ENCODE measurements at places on chromosomes 12 and 14. TPM values are rescaled to one million over a fixed set of nuclear protein-coding genes. Genes with fewer than 3 reads are reported as not detected.
A peak's percentile ranks its signal among the peaks of the same experiment; 100 is the strongest.

- no peak for DNase-seq
Measured at GRCh38 chr12:117641885-117642284, 280.5 kb upstream of the NOS1 start.

DNA sequence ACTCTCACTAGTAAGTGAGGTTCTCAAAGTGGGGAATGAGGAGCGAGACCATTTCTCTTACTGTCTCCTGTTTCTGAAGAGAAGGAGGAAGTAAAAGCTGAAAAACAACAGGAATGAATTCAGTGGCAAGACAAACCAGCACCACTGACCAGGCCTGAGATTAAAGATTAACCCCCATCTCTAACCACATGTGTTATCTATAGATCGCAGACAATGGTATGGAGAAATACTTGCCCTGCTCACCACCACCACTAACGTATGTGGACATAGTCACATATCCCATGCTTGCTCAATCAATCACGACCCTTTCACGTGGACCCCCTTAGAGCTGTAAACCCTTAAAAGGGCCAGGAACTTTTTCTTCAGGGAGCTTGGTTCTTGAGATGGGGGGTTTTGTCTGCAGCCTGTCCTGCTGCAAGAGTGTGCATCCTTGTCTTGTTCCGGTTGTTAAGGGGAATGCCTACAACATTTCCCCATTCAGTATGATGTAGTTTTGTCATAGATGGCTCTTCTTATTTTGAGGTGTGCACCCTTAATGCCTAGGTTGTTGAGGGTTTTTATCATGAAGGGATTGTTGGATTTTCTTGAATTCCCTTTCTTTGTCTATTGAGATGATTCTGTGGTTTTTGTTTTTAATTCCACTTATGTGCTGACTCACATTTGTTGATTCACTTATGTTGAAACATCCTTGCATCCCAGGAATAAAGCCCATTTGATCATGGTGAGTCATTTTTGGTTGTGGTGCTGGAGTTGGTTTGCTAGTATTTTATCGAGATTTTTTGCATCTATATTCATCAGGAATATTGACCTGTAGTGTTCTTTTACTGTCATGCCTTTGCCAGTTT, 698.8 kb upstream of the LMO3 start:
- no peak for DNase-seq

Gene ARHGEF25
- total RNA-seq: 24.4 TPM

DNA sequence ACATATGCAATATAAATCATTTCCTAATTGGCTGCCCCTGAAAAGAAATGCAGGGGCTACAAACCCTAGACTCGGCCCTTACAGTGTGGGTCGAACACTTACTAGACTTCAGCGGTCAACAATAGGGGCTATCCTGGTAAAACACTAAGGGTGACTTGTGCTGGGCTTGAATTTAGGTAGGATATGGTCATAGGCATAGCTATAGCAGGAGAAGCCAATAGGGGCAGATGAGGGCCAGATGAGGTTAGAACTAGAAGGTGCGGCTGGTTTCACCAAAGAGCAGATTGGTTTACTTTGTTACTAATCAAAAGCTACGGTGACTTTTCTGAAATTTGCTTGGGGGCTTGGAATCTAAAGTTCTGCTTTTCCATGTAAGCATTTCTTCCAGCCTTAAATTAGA, 282.3 kb upstream of the DIO2 start:
- DNase-seq: no peak

- DNase-seq: no peak
Measured at GRCh38 chr14:59374048-59374447, 91.1 kb downstream of the GPR135 start.

GRCh38 chr14:94145902-94146527, 16.6 kb upstream of the IFI27L2 start:
- no peak for DNase-seq

GRCh38 chr12:64625243-64626077, 15.2 kb downstream of the RASSF3 start:
- no peak for DNase-seq

Gene PRKD1
- total RNA-seq: 2.7 TPM

DNA sequence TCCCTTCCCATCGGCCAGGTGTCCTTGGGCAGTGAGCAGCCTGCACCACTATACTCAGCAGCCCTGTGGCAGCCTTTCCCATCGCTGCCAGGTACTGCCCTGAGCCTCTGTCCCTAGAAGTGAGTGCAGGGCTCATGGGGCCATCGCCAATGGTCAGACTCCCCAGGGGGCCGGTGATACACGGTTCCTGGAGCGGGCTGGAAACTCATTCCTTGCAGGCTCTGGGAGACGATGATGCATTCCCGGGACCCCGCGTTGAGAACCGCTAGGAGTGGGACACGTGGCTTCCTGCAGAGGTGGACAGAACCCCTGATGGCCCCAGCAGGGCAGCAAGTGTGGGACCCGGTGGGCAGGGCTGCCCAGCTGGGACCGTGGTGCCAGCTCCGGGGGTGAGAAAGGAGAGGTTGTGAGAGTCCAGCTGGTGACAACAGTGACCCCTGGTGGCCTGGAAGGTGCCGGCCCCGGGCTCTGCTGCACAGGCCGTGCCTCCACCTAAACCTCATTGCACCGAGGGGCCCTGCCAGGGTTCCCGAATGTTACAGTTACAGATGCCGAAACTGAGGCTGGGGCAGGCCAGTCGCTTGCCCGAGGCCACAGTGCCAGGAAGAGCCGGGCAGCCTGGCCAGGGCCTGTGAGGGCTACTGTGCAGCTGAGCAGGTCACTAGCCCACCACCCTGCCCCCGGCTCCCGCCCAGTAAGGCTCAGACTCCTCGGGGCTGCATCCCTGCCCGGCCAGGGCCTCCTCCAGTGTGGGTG, 33.8 kb downstream of the FBRSL1 start:
- peak; percentile 82 for DNase-seq

Gene TBC1D30
- total RNA-seq: 1.6 TPM

- DNase-seq: no peak
Measured at GRCh38 chr14:46951103-46951502, 299.5 kb upstream of the RPL10L start.

Gene ANKS1B
- total RNA-seq: 3.4 TPM

Gene PSMC6
- 103 TPM for total RNA-seq

Gene GLS2
- total RNA-seq: 17.0 TPM

DNA sequence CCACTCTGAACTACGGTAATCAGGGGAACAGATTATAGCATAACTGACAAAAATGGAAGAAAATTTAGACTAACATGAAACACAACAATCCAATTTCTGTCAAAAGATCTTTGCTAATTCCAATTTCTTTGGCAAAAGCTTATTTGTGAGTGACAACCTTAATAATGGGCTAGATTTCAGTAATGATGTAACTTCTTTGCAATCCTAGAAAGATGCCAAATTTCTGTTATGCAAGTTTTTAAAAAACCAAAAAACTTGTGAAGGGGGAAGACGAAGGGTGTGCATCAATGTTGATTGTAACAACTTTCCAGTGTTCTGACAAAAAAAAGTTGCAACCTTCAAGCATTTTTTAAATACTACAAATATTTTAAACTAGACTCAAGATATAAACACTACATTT, 59.9 kb downstream of the DICER1 start:
- DNase-seq: no peak

DNA sequence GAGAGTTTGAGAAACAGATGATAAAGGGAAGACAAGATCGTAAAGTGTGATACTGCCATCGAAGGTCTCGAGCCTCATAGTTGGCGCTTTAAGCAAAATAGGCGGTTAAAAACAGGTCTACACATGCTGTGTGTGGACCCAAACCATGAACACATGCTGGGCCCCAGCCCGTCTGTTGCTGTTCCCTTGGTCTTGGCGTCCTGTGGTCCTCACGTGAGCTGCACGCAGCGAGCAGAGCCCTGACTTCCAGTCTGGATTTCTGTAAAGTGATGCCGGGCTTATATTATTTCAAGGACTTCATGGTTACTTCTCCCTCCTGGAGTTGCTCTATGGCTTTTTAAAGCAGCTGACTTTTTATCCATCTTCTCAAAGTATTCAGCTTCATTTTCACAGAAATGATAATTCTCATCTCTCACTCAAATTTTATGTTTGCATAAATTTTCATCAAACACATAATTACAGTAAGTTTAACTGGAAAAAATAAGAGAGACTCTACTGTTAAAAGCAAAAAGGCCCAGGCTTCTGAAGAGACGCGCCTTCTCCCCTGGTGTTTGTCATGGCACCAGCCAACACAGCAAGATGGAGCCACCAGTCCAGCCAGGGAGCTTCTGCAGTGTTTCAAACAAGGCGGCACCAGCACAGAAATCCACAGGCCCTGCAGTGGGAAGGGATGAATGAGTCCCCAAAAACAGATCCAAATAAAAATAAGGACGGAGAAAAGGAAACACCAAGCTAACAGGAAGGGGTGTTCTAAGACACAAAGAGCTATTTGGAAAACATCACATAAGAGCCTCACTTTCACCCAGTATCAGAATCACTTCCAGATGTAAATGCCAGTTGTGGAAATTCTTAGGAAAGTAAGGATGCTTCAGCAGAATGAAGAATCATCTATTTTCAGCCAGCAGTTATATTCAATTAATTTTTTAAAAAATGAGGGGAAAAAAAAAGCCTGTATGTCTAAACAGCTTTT, 24.9 kb downstream of the SFSWAP start:
- DNase-seq: no peak

Gene SYNE3
- 0.11 TPM for total RNA-seq

DNA sequence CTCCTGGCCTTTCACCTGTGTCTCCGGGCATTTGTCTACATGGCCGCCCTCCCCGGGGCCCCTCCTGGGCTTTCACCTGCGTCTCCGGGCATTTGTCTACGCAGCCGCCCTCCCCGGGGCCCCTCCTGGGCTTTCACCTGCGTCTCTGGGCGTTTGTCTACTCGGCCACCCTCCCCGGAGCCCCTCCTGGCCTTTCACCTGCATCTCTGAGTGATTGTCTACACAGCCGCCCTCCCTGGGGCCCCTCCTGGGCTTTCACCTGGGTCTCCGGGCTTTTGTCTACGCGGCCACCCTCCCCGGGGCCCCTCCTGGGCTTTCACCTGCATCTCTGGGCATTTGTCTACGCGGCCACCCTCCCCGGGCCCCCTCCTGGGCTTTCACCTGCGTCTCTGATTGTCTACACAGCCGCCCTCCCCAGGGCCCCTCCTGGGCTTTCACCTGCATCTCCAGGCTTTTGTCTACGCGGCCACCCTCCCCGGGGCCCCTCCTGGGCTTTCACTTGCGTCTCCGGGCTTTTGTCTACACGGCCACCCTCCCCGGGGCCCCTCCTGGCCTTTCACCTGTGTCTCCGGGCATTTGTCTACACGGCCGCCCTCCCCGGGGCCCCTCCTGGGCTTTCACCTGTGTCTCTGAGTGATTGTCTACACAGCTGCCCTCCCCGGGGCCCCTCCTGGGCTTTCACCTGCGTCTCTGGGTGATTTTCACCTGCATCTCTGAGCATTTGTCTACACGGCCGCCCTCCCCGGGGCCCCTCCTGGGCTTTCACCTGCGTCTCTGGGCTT, 68.0 kb upstream of the GALNT9 start:
- DNase-seq: no peak

Gene WASHC3
- 14.9 TPM for total RNA-seq

DNA sequence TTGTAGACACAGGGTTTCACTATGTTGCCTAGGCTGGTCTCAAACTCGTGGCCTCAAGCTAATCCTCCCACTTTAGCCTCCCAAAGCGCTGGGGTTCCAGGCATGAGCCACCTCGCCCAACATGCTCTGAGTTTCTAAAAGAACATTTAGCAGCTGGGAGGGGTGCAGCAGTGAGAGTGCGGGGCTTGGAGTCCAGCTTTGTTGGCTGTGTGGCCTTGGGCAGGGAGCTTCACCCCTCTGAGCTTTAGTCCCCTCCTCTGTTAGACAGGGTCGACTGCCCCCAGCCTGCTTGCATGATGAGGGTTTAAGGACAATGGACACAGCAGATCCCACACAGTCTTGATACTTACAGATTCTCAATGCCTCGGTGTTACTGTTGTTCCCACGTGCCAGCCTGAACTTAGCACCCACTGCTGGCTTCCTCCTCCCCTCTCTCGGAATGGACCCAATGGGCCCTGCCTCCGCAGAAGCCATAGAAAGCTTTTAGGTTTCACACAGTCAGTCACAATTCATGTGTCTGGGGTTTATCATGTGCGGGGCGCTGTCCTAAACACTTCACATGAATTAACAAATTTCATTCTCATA, 54.6 kb downstream of the PSMA6 start:
- DNase-seq: peak; percentile 20

Gene LIN52
- total RNA-seq: 9.9 TPM

Gene NFATC4
- total RNA-seq: 46.4 TPM

- no peak for DNase-seq
Measured at GRCh38 chr12:26690601-26691000, 142.4 kb downstream of the ITPR2 start.

DNA sequence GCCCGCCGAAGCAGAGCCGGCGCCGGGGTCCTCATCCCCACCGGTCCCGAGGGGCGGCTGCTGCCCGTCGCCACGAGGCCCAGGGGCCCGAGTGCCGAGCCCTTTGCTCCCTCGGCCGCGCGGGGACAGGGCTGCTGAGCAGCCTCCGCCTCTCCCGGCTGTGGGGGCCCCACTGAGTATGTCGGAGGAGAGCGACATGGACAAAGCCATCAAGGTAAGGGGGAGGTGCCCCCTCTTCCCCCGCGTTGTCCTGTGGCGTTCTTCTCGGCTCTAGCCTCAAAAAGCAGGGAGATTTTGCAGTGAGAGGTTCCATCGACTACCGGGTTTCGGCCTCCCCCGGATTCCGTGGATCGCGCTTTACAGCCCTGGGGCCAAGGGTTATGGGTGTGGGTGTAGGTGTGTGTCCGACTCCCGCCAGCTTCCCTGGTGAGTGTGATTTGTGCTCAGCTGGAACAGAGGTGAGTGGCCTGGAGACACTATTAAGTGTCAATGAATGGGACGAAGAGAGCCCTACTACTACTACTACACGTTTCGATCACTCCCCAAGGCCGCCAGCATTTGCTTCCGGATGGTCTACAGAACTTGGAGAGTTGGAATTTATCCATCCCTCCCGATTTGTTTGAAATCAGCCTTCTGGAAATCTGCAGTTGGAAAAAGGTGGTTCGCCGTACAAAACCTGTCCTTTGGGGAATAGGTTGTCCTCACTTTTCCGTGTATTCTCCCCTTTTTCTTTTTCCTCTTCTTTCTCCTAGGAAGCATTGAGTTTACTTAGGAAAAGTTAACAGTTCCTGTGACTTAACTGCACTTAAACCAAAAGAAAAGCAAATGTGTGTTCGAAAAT, 748 bp downstream of the MAPKAPK5 start:
- DNase-seq: no peak

DNA sequence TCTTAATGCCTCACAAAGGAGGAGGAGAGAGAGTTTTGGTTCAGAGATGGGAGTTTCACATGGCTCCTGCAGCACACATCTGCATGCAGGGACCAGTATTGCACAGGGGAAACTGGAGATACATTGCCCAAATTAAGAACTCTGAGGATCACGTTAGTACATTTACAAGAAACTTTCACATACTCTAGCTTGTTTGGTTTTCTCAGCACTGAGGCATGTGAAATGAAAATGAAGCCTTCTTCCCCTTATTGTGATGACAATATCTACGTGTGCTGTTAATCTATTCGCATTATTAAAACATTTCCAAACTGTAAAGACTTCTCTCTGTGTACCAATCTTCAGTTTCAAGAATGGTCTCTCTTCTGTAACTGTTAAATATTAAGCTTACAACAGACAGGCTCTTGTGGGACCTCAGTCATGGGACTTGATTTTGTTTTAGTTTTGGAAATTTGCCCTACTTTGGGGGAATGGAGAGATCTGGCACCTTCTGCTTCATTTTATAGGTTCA, 124.7 kb downstream of the DAAM1 start:
- DNase-seq: no peak

GRCh38 chr12:55797068-55797467, 20.5 kb downstream of the SARNP start:
- DNase-seq: no peak

Gene ART4
- total RNA-seq: not detected

Measured in H9 (cell line).